NCI-H526 (cell line): ENCODE measurements at places on chromosomes 3 and 15.
A peak's percentile ranks its signal among the peaks of the same experiment; 100 is the strongest.

GRCh38 chr3:196147116-196147515 lies 64.1 kb downstream of the ZDHHC19 start:
- DNase-seq, result no peak

GRCh38 chr3:5690904-5691532 lies 503.5 kb downstream of the EDEM1 start:
- DNase-seq, result no peak

- peak; percentile 38 for DNase-seq
These were observed 12.1 kb upstream of the THSD4 start for GRCh38 chr15:71103102-71103676.

DNA sequence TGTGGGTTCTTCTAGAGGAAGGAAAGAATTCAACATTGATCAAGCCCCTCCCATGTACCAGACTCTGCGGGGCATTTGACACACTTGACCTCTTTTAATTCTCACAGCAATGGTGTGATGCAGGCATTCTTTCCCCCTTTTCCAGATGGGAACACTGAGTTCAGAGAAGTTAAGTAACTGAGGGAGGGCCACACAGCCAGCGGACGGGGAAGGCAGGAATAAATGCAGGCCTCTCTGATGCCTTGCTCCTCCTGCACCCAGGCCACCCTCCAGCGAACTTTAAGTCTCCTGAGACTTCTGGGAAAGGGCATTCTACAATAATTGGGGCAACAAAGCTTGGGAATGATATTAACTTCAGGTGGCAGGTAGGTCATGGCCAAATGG lies 227.4 kb downstream of the UACA start:
- no peak for DNase-seq

DNA sequence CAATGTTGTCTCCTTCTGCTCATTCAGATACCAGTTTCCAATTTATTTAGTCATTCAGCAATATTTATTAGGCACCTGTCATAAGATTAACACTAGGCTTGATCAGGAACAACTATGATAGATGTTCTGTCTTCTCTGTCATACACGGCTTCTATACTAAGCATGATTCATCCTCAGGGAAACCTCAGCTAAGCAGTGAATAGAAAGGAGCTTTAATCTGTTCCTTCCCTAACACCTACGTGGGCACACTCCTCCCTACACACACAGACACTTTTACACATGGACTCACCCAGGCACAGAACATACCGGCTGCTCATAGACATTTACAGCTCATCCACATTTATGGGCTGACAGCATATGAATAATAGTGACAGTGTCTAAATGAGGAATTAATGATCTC lies 136.9 kb downstream of the LEKR1 start:
- DNase-seq, result no peak

DNA sequence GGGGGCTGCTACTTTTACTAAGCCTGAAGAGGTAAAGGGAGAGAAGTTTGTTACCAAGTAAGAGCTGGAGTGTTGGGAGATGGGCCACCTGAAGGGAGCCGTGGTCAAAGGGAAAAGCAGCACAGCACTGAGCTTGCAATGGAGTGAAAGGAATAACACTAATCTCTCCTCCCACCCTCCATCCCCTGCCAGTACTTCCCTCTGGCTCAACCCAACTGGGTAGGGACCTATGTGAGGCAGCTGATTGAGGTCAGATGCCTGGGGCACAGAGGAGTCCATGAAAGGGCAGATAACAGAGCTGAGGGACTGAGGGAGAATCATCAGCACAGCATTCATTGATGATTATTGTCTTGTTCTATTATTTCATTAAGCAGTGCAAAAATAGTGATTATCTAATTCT lies 212.4 kb upstream of the TBC1D5 start:
- DNase-seq, result no peak
